HT1080 (cell line): ENCODE measurements at places on chromosomes 7 and 10. TPM values are rescaled to one million over a fixed set of nuclear protein-coding genes. Genes with fewer than 3 reads are reported as not detected.

The OLAH gene
- not detected in 2 replicates for total RNA-seq

The GCK gene
- not detected in 2 replicates for total RNA-seq

GRCh38 chr10:35927990-35928488 is 285.9 kb upstream of the FZD8 start:
- DNase-seq: no peak

DNA sequence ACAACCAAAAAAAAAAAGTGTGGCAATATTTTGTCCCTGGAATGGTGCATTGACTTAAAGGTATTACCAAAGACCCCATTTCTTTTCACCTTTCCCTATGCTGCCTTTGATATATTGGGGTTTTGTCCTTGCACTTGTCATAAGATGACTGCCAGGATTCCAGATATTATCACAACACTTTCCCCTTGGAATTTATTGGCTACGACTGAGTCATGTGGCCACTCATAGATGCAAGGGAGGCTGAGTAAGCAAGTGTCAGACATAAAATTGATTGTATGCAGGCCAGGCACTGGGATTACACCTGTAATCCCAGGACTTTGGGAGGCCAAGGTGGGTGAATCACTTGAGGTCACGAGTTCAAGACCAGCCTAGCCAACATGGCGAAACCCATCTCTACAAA is 83.6 kb downstream of the PPP1R3C start:
- DNase-seq: peak; percentile 26

DNA sequence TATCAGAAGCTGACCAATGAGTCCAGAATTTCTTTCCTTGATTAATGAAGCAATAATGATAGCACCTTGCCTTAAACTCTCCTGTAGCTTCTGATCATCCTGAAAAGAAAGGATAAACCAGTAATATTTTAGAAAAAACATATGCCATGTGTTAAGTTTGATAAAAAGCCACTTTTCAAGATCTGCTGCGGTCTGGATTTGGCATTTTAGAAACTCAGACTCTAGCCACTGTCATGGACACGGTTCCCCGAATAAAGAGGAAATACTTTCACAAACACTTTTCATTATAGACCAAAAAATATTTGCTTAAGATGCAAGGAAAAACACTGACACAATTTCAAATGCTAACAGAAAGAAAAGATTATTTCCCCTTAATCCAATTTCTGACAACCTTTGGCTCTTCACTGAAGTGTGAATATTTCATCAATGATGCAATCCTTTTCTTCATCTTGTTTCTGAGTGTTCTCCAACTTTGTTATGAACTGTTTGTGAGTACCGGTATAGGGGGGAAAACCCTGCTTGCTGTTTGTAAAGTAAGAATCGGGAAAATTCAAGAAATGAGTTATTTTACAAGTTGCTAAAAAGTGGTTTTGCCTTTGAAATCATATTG is 329.5 kb downstream of the CRPPA start:
- no peak for DNase-seq

DNA sequence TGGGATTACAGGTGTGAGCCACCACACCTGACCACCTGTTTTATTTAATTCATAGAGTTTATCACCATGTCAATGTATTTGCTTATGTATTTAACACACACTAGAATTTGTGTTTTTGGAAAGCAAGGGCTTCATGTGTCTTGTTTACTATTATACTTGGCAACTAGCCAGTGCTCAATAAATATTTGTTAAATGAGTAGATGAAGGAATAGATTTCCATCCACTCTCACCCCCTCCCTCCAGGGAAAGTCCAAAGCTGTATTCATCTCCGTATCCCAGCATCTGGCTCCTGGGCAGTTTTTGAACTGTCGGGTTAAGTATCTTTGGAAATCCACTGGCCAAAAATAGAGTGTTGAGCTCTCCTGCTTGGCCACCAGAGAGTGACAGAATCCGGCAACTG is 4.6 kb upstream of the RADIL start:
- no peak for DNase-seq

GRCh38 chr7:82345886-82346285 is 97.7 kb downstream of the CACNA2D1 start:
- no peak for DNase-seq

- no peak for DNase-seq
These were observed 36.6 kb upstream of the GALNT17 start for GRCh38 chr7:71095266-71095860.
